ENCODE measurements at places on chromosomes 13 and 19.
A peak's percentile ranks its signal among the peaks of the same experiment; 100 is the strongest.

GRCh38 chr13:30615866-30616541 is 1.7 kb upstream of the USPL1 start:
- no peak for DNase-seq

DNA sequence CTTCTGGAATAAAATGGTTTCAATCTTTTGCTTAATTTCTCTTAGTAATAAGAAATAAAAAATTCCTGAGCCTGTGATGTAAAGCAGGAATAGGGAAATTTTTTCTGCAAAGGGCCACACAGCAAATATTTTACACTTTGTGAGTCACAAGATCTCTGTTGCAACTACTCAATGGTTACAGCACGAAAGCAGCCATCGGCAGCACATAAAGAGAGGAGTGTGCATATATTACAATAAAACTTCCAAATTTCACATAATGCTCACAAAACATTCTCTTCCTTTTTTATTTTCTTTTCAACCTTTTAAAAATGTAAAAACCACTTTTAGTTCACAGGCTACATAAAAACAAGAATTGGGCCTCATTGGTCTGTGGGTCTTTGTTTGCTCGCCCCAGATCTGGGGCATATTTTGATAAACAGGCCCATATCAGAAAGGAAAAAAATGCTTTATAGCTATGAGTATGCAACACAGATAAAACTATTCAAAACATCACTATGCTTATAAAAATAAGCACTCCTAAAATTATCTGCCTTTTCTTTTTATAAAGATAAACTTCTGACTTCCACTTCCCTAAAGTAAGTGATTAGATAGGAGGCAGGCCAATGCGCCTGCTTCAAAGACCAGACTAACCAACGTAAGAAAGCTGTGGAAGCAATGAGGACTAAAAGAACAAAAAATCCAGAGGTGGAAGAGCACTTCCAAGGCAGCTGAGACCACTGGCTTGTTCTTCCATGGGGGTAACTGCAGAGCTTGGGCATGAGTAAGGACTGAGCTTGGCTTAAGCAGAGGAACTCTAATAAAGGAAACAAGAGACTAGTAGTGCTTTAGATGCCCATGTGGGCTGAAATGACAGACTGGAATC is 26.5 kb downstream of the MYCBP2 start:
- no peak for DNase-seq

GRCh38 chr13:31477961-31478360 is 261.4 kb upstream of the RXFP2 start:
- DNase-seq, result no peak

GRCh38 chr19:17553256-17553655 is 2.2 kb upstream of the COLGALT1 start:
- peak; percentile 53 for DNase-seq
